AG08396 (cell line): ENCODE measurements at places on chromosomes 2 and 18.

GRCh38 chr2:241248897-241249296, 60.4 kb downstream of the ANO7 start:
- no peak for DNase-seq

DNA sequence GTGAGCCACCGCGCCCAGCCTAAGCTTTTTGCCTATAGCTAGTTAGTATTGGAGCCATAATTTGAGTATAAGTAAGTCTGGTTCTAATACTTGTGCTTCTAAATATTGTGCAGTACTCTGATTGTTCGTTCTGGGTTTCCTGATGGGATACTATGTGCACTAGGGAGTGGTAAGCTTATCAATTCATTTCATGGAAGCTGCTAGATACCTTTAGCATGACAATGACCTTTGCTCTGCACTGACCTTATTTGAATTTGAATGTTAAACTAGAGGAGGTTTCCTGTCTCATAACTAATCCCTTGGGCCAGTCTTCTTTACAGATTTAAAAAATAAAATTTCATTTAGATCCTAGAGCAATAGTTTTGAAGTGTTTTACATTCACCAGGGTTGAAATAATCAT, 125.1 kb downstream of the GPD2 start:
- no peak for DNase-seq

- DNase-seq: no peak
These were observed 191.0 kb downstream of the GLI2 start for GRCh38 chr2:120926463-120927264.

GRCh38 chr18:5419030-5419429, 123.5 kb upstream of the ZBTB14 start:
- no peak for DNase-seq

DNA sequence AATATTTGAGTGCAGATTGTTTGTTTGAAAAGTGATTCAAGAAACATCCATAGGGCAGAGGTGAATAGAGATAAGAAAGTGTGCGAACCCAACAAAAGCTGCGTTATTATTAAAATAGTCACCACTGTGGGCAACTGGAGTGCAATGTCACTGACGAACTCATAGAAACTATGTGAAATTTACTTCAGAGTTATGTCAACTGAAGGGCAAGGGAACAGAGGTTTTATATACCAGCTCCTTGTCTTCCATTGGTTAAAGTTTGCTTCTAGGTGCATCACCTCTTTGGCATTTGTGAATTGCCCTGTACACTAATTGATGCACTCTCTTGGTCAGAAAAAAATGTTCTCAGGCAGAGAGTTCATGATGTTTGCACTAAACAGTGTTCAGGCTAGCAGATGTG, 110.5 kb upstream of the NYAP2 start:
- DNase-seq: no peak

DNA sequence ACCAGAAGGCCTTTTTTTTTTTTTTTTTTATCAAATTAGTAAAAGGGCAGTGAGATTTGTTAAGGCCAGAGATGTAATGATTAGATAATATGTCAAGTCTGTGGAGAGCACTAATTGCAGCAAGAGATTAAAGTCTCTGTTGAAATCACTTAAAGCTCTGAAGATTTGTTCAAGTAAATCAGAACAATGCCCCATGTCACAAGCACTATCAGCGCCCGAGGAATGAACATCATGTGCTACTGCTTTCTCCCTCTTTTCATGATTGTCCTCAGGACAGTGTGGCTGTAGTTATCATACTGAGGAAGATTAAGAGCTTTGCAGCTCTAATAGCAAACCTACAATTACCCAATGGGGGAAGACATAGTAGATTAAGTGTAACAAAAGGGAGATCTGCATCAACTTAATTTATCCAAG, 71.1 kb downstream of the TDRD15 start:
- no peak for DNase-seq

GRCh38 chr2:130346741-130347066, 4.0 kb downstream of the IMP4 start:
- DNase-seq: no peak

- DNase-seq: no peak
These were observed 222.4 kb upstream of the RAB12 start for GRCh38 chr18:8386669-8387380.

- DNase-seq: no peak
These were observed 134.5 kb downstream of the NBAS start for GRCh38 chr2:15426606-15427005.

GRCh38 chr18:47558110-47558750, 306.8 kb upstream of the SKOR2 start:
- no peak for DNase-seq

GRCh38 chr2:145041706-145042105, 521.8 kb upstream of the ZEB2 start:
- DNase-seq: no peak

GRCh38 chr18:62933261-62933887, 218.0 kb downstream of the PHLPP1 start:
- no peak for DNase-seq

DNA sequence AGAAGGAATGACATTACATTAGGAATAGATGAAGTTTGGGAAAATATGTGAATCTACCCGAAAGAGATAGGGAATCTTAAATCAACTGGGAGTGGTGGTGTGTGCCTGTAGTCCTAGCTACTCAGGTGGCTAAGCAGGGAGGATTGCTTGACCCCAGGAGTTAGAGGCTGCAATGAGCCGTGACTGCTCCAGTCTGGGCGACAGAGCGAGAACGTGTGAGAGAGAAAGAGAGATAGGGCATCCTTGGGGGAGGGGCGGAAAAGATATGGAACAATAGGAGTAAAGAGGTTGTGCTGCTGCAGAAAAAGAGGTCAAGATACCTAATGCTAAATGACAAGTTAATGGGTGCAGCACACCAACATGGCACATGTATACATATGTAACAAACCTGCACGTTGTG, 47.1 kb upstream of the ADAM23 start:
- DNase-seq: no peak

DNA sequence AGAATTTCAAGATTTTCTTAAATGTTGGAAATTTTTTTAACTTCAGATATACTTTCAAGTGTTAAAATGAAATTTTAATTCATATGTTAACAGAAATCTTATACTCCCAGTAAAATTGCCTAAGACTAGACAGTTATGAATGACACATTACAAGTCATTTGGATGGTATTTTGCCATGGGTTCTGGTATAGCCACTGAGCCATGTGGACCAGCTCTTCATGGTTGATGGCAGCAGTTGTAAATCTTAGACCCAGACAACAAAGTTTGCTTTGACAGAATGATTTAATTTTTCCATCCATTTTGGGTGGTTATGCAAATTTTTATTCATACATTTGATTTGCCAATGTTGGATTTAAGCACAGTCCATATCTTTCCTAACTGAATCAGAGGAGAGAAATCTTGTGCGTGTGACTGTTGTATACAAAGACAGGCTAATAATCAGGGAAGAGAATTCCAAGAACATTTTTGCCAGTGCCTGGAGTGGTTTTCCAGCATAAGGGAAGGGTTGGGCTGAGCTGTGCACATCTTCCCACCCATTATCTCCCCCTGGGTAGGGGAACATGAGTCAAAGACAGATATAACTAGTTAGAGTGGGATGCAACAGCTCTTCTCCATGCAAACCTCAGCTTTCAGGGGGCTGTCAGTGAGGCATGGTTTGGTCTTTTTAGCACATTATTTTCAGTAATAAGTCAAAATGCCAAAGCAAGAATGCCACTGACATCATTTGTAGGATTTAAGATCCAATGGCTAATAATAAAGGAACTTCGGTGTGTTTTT, 28.1 kb upstream of the INPP4A start:
- no peak for DNase-seq

GRCh38 chr2:231780123-231780908, 766 bp downstream of the PDE6D start:
- DNase-seq: peak; percentile 41

- peak; percentile 10 for DNase-seq
These were observed 36.3 kb downstream of the PREPL start for GRCh38 chr2:44324971-44325426.

DNA sequence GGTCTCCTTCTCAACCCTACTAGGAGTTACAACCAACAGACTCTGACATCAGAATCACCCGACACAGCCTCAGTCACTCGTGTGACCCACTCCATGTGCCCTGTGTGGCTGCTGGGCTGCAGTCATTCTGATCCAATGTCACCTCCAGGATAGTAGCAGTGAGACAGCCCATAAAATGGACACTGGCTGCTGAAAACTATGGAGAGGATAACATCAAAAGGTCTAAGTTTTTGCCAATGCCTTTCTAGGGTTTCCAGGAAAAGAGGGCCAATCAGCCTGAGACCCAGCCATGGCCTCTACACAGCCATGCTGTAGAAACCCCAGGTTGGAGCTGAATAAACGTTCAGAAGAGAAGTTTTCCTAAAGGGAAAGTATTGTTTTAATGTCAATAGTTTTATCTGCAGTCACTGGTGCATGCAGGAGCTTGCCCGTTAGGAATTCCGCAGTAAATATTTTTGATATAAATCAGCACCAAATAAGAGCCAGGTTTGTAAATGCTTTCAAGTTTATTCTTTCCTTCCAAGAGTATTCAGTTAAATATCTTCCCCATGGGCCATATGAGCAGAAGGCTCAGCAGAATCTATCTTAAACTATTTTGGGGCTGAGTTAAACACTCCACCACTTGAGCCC, 92.2 kb upstream of the PID1 start:
- peak; percentile 32 for DNase-seq
